Effector CD4-positive, alpha-beta T cell (primary cell): ENCODE measurements at places on chromosomes 2 and 18.

- no peak for DNase-seq
Measured at GRCh38 chr2:164913640-164914350, 41.5 kb downstream of the SLC38A11 start.

GRCh38 chr2:2243666-2244065 is 87.4 kb downstream of the MYT1L start:
- DNase-seq: no peak

DNA sequence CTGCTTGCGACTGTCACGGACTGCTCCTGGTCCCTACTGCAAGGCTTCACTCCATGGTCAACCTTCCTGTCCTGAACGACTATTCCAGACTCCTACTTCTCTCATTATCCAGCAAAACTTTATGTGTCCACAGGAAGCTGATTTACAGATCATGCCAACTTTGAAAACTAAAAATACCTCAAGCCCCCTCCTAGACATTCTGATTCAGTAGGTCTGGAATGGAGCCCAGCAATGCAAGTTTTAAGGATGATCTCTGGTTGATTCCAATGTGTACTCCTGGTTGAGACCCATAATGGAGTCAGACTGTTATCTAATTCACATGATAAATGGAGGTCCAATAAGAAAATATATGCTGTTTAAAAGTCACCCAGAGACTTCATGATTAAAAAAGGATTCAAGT is 13.1 kb upstream of the LRATD1 start:
- DNase-seq: no peak

DNA sequence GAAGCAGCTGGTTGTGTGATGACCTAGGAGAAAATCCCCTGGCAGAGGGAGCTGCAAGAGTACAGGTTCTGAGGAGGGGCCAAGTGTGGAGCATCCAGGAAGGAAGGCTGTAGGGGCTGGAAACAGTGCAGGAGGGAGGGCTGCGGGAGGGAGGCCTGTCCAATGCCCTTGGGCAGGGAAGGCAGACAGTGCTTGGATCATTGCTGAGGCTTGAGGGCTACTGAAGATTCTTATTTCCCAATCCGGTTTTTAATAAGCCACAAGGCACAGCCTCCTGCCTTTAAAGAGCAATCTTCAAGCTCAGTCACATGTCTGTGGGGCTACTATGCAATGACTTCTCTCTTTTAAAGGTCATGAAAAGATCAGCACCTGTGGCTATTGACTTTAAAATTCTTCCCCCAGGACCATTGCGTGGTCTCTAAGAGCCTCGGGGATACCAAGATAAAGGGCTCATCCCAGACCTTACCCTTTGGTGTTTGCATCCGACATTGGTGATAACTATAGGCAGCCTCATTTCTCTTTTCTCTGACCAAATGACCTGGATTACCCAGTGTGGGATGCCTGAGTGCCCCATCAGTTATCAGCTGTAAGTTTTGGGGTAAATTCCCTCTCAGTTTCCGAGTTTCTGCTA is 149.6 kb downstream of the DOCK10 start:
- DNase-seq: no peak

- DNase-seq: no peak
Measured at GRCh38 chr18:63997041-63997440, 27.2 kb downstream of the SERPINB8 start.

- no peak for DNase-seq
Measured at GRCh38 chr18:48754993-48755473, 195.7 kb downstream of the SMAD7 start.

DNA sequence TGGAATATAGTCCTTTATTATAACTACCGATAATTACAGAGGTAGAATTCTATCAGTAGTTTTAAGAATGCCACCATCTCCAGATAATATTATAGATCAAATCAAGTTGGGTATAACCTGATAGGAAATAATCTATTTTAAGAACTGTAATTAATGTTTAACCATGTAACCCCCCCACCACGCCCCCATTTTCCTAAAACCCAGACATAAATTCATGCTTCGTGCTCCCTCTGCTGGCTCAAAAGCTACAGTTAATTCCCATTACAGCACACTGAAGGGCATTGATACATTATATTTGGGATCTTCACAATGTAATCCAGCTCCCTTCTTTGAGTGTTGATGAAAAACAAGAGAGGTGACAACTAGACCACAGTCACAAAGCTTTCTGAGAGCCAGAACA is 228.0 kb upstream of the SMAD7 start:
- peak; percentile 3 for DNase-seq

GRCh38 chr2:84776011-84776410 is 104.9 kb downstream of the TRABD2A start:
- DNase-seq: no peak

DNA sequence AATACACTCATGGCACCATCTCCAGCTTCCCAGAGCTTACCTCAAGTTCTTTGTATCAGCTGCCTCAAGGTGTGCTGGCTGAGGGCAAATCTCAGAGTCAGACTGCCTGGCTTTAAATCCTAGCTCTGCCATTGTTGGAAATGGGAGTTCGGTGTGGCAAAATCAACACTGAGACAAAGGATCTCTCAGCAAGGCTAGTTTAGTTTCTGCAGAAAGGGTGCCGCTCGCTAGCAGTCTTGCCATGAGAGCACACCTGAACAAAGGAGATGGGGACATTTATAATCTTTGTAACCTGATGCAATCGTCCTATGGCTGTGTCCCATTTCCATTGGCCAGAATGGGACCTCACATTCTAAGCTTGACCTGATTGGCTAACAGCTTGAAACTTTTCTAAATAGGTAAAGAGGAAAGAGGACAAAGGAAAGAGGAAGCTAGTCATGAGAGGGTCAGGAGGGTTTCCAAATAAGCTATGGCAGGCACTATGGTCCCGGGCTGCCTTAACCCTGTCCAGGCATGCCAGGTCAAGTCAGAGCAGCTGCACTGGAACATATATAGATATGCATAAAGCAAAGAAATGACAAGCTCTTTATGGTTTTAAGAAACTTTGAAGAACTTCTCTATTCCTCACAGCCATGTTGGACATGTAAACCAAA is 4.3 kb upstream of the UBE2F start:
- DNase-seq: no peak

DNA sequence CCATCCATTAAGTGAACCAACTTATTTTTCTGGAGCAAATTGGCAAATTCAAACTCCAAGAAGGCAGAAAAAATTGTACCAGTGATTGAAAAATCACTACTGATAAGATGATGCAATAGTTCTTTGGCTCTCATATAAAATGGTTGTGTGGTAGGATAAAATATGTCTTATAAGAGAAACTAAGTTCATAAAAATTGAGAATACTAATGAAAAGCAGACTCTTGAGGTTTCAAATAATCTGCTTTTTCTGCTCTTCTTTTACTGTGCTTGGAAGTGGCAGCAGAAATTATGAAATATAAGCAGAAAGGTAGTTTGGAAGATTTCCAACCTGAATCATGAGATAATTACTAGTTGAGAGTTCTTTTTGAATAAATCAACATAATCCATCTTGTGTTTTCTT is 61.9 kb downstream of the PPP1R1C start:
- no peak for DNase-seq

DNA sequence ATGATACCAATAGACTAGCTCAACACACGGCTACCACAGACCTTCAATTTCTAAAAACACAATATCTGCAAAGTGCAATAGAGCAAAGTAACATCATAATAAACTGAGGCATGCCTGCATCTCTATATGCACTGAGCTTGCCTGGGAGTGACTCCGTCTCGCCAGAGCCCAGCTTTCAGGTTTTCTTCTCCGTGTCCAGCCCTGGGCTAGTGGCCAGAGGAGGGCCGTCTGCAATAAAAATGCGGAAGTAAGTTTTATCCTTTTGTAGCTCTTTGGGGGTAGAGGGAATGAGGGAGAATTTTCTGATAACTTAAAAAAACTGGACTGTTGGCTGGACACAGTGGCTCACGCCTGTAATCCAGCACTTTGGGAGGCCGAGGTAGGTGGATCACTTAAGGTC is 41.0 kb upstream of the GPR17 start:
- DNase-seq: no peak

- DNase-seq: no peak
Measured at GRCh38 chr2:177828557-177828956, 244.0 kb downstream of the PDE11A start.

- no peak for DNase-seq
Measured at GRCh38 chr18:47381975-47382570, 130.6 kb upstream of the SKOR2 start.

DNA sequence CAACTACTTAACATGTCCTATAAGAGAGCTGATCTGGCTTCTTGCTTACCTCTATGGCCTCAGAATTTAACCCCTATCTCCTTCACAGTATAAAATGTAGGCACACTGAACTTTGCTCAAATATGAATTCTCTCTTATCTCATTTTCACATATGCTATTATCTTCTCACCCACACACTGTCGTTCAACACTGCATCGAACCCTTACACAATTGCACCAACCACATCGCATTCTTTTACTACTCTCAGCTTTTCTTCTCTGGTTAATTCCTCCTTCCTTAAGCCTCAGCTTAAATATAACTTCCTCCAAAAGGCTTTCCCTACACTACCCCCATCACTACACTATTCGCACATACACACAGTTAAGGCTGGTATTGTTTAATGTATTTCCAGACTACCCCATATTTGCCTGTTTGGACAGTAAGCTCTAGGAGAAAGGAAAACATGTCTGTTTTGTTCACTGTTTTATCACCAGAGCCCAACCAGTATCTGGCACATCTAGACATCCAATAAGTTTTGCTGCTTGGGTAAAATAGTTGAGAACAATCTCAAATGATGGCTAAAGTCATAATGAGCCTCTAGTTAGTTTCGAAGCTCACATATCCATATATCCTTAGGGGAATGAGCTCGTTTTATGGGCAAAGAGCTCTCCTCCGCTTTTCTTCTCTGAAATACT is 47.7 kb downstream of the HIBCH start:
- no peak for DNase-seq

DNA sequence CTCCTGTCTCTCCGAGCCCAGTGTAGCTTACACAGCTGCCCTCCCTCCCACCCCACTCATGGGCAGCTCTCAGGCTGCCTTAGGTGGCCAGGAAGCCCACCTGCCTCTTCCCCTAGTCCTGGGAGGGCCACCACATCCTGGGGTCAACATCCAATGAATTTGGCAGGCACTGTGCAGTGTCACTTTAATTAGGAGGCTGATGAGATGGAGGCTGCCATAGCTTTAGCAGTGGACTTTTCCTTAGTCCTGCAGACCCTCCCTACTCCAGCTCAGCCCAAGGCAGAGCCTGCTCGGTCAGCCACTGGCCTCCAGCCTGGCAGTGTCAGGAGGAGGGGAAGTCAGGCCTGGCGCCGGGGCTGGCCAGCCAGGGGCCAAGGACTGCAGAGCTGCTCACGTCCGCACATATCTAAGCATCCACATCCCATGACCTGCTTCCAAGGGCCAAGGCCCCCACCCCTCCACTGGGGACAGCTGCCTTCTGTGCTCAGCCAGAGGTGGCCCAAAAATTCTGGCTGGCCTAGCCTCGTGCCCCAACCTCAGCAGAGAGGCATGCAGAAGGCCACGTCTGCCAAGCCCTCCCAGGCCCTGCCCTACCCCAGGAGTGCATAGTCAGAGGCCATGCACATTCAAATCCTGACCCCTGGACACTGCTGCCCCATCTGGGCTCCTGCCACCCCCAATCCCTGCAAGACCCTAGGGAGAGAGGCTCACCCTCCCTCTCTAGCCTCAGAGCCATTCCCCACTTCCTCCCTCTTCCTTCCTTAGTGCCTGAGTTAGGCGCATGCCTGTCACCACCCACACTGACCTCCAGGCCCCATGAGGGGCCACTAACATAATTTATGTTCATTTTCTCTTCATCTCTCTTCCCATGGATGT is 33.1 kb downstream of the ADRA2B start:
- DNase-seq: no peak

GRCh38 chr2:217900010-217900779 is 102.6 kb downstream of the TNS1 start:
- no peak for DNase-seq

- no peak for DNase-seq
Measured at GRCh38 chr2:33213244-33213643, 263.2 kb upstream of the RASGRP3 start.

DNA sequence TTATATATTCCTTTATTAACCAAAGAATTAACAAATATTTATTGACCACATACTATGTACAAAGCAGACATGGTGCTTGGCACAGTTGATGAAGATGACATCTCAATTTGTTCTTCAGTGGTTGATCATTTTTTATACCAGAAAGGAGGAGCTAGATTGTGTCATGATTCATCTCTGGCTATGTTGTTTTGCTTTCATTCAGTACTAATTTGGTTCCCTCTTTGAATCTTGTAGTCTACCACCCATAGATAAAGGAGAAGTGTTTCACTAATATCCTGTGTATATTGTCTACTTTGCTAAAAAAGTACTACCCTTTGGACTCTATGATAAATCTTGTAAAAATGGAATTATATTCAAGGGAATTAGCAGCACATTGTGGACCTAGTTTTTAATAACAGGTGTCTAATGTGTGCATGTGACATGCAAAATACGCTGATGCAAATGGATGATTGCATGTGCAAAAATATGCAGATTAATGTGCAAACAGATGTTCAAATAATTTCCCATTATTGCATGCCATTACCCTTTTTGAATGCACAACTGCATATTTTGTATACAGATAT is 313.2 kb upstream of the ZEB2 start:
- no peak for DNase-seq

DNA sequence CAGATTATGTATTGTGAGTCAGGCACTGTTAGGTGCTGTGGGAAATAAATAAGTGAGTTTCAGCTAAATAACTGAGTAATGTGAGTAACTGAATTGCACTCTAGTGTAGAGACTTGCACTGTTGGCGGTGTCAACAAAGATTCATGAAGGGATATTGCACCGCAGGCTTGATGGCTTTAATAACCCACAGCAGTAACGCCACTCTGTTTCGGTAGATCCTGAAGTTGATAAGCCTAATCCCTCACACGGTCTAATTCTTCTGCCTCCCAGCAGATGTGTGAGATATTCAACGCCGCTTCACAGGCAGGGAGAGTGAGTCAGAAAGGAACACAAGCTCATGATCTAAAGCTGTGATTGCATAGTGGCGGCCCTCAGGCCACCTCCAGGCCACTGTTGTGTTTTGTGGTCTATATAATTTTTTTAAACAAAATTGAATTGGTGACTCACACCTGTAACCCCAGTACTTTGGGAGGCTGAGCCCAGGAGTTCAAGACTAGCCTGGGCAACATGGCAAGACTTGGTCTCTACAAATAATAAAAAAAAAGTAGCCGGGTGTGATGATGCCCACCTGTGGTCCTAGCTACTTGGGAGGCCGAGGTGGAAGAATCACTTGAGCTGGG is 94.3 kb downstream of the LIPG start:
- no peak for DNase-seq

- DNase-seq: no peak
Measured at GRCh38 chr2:217983276-217984233, 19.2 kb downstream of the TNS1 start.

DNA sequence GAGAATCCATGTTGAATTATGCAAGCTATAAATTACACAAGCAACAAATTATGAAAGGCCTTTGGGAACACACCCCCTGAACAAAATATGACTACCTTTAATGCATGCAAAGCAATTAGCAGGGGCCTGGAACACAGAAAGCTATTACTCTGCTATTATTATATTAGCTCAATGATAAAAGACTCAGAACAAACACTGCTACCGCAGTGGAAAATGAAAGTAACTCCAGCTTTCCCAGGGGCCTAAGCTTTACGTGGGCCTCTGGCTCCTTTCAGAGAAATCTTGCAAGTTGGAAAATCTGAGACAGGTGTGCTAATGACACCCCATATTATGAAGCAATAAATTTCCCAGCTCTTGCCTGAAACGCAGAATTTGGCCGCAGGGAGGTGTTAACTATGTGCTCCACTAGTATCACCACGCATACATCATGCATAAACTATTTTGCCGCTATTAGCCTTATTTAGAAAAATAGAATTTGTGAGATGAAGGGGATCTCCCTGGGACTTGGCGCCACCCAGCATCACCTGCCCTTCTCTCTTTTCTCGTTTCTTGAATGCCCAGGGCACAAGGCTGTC is 321.6 kb upstream of the LYPD1 start:
- DNase-seq: no peak

GRCh38 chr18:48356151-48356745 is 52.9 kb downstream of the ZBTB7C start:
- DNase-seq: no peak
